Activated CD4-positive, CD25-positive, alpha-beta regulatory T cell (primary cell): ENCODE measurements at places on chromosomes 1 and 21.

DNA sequence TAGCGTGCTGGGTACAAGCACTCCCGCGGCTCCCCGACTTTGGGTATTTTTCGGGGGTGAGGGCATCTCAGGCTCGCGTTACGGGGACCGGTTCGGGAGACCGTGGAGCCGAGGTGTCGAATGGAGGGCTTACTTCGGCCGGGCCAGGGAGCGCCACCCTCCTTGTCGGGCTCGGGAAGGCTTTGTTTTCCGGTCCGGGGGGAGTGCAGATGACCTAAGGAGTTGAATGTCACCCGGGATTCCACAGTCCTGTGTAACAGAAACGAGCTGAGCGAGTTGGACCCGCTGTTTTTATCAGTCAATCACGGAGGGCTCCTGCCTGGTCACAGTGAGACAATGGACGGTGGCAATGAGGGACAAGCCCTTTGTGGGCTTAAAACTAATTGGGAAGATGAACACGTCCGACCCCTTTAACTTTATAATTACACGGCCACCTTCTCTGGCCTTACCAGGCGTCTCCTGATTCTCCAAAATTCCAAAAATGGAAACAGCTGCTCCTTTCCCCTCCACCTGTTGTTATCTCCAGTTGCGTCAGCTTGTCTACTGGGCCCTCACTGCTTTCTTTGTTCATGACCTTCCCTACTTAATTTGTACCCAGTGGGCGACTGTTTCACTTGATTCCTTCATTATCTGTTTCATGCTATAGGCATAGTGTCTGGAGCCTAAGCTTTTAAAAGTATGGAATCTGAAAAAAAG is 929 bp upstream of the TRIM45 start:
- no peak for DNase-seq

DNA sequence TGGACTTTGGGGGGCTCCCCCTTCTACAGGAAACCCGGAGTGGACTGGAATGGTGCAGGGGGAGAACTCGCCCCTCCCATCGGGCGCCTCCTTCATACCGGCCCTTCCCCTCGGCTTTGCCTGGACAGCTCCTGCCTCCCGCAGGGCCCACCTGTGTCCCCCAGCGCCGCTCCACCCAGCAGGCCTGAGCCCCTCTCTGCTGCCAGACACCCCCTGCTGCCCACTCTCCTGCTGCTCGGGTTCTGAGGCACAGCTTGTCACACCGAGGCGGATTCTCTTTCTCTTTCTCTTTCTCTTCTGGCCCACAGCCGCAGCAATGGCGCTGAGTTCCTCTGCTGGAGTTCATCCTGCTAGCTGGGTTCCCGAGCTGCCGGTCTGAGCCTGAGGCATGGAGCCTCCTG is at the start of gene TNFRSF14:
Gene TNFRSF14, plus strand, starts transcription at position 95 of the 401 bp plus-strand sequence. Its CDS starts 294 bp downstream, at position 389.
- peak; percentile 37 for DNase-seq

GRCh38 chr1:174018565-174018964 is 3.6 kb downstream of the RC3H1 start:
- no peak for DNase-seq

GRCh38 chr1:44571712-44572571 is 102.3 kb downstream of the TMEM53 start:
- DNase-seq: no peak

- no peak for DNase-seq
These were observed 14.3 kb downstream of the BACH1 start for GRCh38 chr21:29312981-29313380.

DNA sequence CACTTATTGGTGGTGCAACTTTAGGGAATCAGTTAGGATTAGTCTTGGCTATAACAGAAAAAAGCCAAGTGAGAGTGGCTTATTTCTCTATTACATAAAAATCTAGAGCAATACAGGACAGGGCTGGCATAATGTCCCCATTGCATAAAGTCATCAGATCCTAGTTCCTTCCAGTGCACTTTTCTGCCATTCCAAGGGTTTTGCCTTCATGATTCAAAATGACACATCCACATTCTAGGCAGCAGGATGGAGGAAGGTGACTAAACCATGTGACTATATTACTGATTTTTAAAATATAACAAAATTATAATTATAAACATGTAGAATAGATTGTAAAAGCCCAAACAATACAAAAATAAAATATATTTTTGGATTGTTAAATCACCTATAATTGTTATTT is 18.8 kb downstream of the JUN start:
- no peak for DNase-seq

DNA sequence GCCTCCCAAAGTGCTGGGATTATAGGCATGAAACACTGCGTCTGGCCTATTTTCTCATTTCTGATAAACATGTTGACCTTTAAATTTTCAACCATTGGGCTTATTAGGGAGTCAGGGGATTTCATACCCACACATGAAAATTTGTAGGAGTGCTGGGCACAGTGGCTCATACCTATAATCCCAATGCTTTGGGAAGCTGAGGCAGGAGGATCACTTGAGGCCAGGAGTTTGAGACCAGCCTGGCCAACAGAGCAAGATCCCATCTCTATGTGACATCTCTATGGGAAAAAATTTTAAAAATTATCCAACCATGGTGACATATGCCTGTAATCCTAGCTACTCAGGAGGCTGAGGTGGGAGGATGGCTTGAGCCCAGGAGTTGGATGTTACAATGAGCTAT is 10.5 kb upstream of the H3-3A start:
- no peak for DNase-seq

- no peak for DNase-seq
These were observed 81.5 kb downstream of the PTGER3 start for GRCh38 chr1:70966018-70966638.

- no peak for DNase-seq
These were observed 206.8 kb upstream of the ESRRG start for GRCh38 chr1:216929870-216930582.

DNA sequence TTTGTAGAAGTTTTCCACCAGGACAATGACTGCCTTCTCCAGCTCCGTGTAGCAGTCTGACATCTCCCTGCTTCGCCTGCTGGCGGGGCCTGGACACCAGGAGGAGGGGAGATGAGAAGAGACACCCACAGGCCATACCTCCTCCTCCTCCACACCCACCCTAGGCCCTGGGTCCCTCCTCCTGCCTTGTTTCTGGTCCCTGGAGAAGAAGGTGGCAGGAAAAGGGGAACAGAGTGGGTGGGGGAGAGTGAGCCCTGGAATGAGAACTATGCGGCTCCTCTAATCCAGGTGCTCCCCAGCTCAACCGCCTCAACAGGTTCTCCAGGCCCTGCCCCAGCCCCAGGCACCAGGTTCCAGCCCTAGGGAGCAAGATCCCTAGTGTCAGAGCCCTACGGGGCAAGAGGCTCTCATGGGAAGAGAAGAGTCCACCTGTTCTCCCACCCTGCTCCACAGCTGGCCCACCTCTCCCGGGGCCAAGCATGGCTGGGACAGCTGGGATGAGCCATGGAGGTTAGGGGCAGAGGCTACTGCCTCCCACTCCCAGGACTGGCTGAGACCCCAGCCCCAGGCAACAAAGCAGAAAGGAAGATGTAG is 4.8 kb downstream of the S100A16 start:
- DNase-seq: no peak

DNA sequence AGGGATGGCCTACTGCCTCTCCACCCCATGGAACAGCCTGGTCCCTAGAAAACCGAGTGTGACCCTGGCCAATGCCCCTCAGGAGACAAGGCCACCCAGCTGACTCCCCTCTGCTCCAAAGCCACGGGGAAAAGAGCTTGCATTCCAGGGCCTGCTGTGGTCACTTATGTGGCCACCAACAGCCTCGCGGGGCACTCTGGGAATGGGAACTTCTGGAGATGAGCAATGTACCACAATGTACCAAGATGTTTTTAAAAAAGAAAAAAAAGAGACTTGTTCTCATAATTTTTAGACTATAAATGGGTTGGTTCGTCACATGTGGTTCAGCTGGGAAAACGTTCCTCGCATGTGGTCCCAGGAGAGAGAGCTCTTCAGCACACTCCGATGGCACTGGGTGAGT is 62.8 kb downstream of the SLC66A1 start:
- no peak for DNase-seq

DNA sequence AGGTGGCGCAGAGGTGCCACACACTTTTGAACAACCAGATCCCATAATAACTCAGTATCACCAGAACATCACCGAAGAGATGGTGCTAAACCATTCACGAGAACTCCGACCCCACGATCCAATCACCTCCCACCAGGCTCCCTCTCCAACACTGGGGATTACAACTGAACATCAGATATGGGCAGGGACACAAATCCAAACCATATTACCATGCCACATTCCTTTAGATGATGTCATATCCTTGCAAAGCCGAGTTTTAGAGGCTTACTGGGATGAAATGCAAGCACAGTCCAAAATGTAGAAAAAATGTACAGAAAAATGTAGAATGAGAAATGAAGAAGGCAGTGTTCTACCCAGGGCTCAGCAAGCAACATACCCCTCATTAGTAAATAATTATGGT is 64.7 kb downstream of the SGIP1 start:
- no peak for DNase-seq

- DNase-seq: no peak
These were observed 1193.9 kb downstream of the PLA2G4A start for GRCh38 chr1:188022661-188023060.

DNA sequence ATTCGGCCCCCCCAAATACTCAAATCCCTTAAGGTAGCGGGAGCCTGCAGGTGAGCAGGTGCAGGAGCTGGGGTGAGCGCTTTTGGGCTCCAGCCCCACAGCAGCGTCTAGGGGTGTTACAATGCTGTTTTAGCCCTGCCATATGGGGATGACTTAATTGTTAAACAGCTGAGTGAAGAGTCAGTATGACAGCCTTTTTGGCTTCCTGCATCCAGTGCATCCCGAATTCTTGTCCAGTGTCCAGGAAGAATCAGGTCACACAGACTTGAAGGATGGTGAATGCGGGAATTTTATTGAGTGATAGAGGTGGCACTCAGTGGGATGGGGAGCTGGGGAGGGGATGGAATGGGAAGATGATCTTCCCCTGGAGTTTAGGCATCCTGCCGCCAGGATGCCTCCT is 30.4 kb upstream of the HHAT start:
- no peak for DNase-seq

DNA sequence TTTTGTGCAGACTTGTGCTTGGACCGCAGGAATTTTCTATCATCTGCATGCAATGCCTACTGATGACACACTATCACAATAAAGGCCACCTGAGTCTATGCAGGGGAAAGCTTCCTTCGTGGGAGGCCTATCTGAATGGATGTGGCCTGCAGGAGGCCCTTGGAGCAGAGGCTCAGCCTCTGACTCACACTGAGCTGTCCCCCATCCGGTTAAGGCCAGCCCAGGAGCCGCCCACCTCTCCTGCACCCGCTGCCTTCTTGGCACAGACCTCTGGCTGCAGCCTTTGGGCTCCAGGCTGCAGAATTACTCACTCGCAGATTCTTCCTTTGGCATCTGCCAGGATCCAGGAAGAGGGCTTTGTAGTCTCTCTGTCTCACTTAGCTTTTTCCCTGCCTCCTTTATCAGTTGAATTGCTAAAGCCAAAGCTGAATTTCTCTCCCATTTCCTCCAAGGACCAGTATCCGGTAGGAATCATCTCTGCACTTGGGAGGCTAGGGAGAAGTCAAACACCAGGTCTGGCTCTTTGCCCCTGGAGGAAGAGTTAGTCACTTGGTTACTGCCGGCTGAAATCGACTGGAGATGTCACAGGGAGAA is 65.1 kb upstream of the JUN start:
- DNase-seq: no peak

GRCh38 chr1:190759807-190760206 is 282.1 kb upstream of the BRINP3 start:
- no peak for DNase-seq

GRCh38 chr1:169348383-169349036 is 19.1 kb downstream of the NME7 start:
- DNase-seq: no peak

DNA sequence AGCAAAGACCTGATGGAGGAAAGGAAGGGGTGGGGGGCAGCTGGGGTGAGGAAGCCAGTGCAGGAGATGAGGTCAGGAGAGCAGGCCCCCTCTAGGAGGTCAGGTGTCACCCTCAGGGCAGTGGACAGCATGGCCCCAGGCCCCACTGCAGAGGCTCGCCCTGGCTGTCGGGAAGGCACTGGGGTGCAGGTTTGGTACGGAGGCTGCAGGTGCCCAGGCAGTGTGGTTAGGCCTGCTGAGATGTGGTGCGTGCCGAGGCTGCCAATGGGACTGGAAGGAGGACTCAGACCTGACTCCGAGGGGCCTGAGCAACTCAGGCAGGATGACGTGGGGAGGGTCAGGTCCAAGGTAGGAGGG is 82.3 kb downstream of the PCBP3 start:
- no peak for DNase-seq

DNA sequence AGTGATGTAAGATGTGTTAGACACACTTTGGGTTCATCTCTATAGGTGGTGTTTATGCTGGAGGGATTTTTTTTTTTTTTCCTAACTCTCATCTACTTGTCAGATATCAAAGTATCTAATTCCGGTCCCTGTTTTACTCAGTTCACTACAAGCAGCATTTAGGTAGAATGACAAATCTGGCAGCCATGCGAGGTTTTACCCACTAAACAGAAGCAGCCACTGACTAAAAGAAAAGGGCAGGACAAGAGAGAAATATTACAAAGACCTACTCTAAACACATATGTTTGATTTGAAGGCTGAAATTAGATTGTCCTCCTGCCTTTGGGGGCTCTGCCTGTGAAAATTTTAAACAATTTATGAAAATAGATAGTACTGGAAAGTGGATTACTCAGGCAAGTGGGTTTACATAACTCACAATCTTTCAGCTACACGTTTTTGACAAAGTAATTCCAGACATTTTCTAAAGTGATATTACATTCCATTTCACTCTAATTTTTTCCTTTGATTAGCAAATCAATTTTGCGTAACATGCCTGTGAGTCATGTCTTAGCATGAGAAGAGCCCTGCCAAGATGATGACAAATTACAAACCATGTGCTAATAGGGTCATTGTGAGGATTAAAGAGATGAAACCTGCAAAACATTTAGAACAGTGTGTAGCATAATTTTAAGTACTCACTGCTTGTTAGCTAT is 172.6 kb downstream of the PLA2G4A start:
- DNase-seq: no peak

- DNase-seq: no peak
These were observed 125.0 kb upstream of the B3GALT2 start for GRCh38 chr1:193311226-193311948.

- DNase-seq: no peak
These were observed 21.3 kb downstream of the MRPL37 start for GRCh38 chr1:54221113-54221834.

GRCh38 chr1:207259391-207259790 is 62.1 kb upstream of the CD55 start:
- DNase-seq: no peak

DNA sequence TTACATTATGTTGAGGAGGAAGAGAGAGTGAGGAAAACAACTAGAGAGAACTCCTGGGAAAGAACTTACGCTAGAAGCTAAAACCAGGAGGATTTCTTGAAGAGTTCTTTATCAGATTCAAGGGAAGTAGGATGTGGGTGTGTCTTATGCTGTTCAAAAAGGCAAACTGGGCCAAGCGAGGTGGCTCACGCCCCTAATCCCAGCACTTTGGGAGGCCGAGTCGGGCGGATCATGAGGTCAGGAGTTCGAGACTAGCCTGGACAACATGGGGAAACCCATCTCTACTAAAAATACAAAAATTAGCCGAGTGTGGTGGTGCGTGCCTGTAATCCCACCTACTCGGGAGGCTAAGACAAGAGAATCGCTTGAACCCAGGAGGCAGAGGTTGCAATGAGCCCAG is 23.1 kb downstream of the SMG7 start:
- DNase-seq: no peak
